Esophagus muscularis mucosa (tissue), 4 donors: ENCODE measurements at places on chromosomes 1 and 21. TPM values are rescaled to one million over a fixed set of nuclear protein-coding genes. Genes with fewer than 3 reads are reported as not detected.
A peak's percentile ranks its signal among the peaks of the same experiment; 100 is the strongest.

Gene TGFB2
- 12.6 TPM for total RNA-seq

DNA sequence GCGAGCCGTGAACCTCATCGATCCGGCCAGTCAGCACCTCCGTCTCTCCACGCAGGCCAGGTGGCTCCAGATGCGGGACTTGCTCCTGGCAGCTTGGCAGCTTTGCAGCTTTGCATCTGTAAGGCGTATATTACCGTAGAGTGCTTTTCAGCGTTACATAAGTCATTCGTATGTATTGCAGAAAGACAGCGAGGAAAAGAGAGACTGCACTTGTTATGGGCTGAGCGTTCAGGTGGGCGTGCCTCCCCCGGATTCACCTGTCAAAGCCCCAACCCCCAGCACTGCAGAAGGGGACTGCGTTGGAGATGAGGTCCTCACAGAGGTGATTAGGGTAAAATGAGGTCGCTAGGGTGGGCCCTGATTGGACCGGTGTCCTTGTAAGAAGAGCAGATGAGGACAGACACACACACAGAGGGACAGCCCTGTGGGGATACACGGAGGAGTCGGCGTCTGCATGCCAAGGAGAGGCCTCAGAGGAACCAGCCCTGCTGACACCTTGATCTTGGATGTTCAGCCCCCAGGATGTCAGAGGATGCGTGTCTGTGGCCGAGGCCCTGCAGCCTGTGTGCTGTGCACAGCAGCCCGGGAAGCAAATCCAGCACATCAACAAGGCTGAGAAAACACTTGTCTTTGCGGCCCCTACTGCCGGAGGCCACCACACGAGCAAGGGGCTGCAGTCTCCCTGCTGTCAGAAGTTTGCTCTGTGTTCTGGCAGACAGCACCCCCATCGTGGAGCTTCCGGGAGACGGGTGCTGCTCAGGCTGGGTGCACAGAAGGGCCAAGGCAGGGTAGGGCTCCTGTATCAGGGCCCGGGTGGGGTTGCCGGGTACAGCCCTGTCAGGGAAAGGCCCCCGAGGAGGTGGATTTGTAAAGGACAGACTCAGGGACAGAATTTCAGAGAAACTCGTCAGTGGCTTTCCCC, 10.9 kb upstream of the AGPAT3 start:
- no peaks in the 10 kb centered on the region for H3K4me1 ChIP-seq
- no peak overlapping the region for H3K4me3 ChIP-seq
- H3K27ac ChIP-seq, result no peak overlapping the region
- H3K27me3 ChIP-seq, result no peaks in the 10 kb centered on the region
- DNase-seq, result no peak

Gene AJAP1
- 0.42 TPM for total RNA-seq

DNA sequence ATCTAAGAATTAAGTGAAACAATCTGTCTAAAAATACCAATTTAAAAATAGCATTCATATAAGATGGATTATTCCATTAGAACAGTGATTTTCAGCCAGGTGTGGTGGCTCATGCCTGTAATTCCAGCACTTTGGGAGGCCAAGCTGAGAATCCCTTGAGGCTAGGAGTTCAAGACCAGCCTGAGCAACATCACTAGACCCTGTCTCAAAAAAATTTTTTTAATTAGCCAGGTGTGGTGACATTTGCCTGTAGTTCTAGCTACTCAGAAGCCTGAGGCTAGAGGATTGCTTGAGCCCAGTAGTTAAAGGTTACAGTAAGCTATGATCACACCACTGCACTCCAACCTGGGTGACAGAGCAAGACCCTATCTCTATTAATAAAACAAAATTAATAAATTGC, 35.0 kb upstream of the SLC35A3 start:
- no peaks in the 10 kb centered on the region for H3K27me3 ChIP-seq
- no peaks in the 10 kb centered on the region for H3K36me3 ChIP-seq
- no peak overlapping the region for H3K4me3 ChIP-seq
- H3K4me1 ChIP-seq, result no peaks in the 10 kb centered on the region
- no peak for DNase-seq

DNA sequence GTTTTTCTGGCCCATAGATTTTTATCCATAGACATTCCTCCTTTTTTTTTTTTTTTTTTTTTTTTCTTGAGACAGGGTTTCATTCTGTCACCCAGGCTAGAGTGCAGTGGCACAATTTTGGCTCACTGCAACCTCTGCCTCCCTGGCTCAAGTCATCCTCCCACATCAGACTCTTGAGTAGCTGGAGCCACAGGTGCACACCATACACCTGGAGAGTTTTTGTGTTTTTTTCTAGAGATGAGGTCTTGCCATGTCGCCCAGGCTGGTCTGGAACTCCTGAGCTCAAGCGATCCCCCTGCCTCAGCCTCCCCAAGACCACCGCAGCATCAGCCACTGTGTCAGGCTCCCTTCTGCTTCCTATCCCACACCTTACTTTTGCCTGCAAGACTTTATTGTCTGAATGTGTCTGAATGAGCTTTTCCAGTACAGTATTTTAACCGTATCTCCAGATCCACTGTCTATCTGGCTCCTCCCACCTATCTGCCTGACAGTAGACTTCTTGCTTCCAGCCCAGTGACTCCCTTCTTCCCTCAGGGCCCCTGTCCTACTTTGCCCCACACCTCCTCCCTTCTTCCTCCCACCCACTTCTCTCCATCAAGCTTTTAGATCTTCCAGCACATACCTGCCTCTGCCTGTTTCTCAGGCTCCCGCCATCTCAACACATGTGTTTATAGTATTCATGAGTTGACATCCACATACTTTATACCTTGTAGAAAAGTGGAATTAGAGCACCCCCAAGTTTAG, 6.1 kb downstream of the C1orf21 start:
- no peak overlapping the region for H3K4me3 ChIP-seq
- peaks cover 72% of the 10 kb centered on the region for H3K4me1 ChIP-seq
- no peak overlapping the region for H3K27ac ChIP-seq
- H3K27me3 ChIP-seq, result no peaks in the 10 kb centered on the region
- no peak for DNase-seq
- no peaks in the 10 kb centered on the region for H3K36me3 ChIP-seq

DNA sequence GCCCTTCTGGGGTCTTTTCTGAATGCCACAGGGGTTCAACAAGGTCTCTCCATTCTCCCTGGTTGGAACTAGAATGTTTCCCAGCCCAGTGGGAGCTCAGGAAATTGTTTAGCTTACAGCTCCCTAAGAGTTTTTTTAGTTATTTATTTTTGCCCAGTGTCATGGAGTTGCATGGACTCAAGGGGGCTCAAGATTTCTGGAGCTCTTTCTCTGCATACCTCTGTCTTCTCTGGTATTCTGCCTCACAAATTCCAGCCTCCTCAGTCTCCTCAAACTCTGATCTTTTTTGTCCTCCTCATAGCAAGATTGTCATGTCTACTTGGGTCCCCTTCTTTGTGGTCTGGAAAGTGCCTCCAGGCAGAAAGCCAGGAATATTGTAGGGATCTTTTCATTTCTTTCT, 15.9 kb upstream of the PPP2R5A start:
- no peaks in the 10 kb centered on the region for H3K27me3 ChIP-seq
- H3K27ac ChIP-seq, result no peak overlapping the region
- H3K4me3 ChIP-seq, result no peak overlapping the region
- DNase-seq, result no peak

GRCh38 chr1:14065486-14065885, 365.5 kb downstream of the PRDM2 start:
- no peaks in the 10 kb centered on the region for H3K36me3 ChIP-seq
- no peaks in the 10 kb centered on the region for H3K27me3 ChIP-seq
- no peak overlapping the region for H3K4me3 ChIP-seq
- DNase-seq, result peak; percentile 39
- H3K27ac ChIP-seq, result no peak overlapping the region

- H3K4me3 ChIP-seq, result no peak overlapping the region
- H3K4me1 ChIP-seq, result no peaks in the 10 kb centered on the region
- no peaks in the 10 kb centered on the region for H3K36me3 ChIP-seq
- H3K27ac ChIP-seq, result no peak overlapping the region
Measured at GRCh38 chr1:25033828-25034705, 104.0 kb upstream of the RUNX3 start.

DNA sequence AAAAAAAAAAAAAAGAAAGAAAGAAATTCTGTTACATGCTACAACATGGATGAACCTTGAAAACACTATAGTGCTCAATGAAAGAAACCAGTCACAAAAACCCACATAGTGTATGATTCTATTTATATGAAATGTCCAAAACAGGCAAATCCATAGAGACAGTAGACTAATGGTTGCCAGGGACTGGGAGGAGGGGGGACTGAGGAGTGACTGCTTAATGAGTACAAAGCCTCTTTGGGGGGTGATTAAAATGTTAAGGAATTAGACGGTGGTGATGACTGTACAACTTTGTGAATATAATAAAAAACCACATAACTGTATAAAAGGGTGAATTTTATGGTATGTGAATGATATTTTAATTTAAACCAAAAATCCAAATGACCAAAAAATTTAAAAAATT, 116.0 kb upstream of the GUCA2B start:
- no peak overlapping the region for H3K27ac ChIP-seq
- no peak overlapping the region for H3K4me3 ChIP-seq
- no peaks in the 10 kb centered on the region for H3K27me3 ChIP-seq
- H3K4me1 ChIP-seq, result peaks cover 16% of the 10 kb centered on the region

Gene RPL22
- total RNA-seq, result 220 TPM

- DNase-seq, result no peak
- H3K27ac ChIP-seq, result no peak overlapping the region
- no peaks in the 10 kb centered on the region for H3K36me3 ChIP-seq
- H3K4me1 ChIP-seq, result peaks cover 18% of the 10 kb centered on the region
Measured at GRCh38 chr1:228794173-228794572, 58.9 kb downstream of the RHOU start.
